Stimulated activated CD4-positive, alpha-beta T cell treated with anti-CD3 and anti-CD28 coated beads, Interleukin-4, amount 100 ng/mL, for 48 hours (primary cell): ENCODE measurements at places on chromosomes 7 and 10.

GRCh38 chr10:34081948-34082347 lies 733.1 kb downstream of the PARD3 start:
- no peak for DNase-seq

DNA sequence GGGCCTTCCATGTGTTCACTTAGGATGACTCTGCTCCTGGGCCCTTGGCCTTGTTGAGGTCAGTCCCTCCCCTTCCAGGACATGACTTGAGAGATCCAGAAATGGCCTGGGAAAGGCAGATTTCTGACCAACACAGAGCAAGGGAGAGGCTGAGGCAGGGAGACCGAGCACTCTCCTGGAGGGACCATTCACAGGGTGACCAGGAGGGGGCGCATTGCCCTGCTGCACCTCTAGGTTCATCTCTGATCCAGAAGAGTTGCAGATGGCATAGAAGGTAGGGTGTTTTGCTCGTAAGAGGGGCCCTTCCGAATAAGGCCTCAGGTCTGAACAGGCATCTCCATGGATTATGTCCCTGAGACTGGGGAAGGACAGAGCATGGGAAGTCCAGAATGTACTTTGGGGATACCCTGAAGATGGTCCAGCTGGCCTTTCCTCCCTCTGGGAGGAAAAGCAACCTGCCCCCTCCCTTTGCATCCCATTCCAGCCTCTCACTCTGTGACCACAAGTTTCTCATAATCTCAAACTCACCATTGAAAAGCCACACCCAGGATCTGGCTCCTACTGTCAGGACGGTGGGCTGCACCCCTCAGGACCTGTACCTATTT lies 6.6 kb downstream of the DMBT1 start:
- DNase-seq = peak; percentile 23

DNA sequence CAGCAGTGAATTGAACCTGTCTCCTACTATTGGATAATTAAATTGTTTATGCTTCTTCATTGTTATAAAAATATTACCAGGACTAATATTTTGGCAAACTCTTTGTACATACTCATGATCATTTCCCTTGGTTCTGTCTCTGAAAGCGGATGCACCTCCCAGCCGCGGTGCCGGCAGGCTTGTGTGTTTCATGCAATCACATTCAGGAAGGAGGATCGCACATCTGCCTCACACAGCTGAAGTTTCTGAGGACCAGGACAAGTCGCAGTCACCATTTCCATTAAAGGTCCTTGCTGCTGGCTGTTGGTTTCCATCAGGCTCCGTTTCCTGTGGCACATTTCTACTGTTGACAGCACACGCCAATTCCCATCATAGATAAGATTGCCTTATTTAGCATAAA lies 117.8 kb upstream of the SHH start:
- DNase-seq = no peak

DNA sequence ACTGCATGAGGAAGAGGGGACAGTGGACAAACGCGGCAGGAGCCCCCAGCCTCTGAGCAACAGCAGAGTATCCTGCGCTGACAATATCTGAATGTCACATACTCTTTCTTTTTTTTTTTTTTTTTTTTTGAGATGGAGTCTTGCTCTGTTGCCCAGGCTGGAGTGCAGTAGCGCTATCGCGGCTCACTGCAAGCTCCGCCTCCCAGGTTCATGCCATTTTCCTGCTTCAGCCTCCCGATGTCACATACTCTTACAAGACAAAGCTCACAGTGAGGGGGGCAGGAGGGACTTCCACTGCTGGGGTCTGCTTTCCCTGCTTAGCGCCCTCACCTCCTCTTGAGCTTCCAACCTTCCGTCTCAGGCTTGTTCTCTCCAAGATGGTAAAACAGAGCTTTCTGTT lies 51.2 kb upstream of the TNS3 start:
- no peak for DNase-seq

DNA sequence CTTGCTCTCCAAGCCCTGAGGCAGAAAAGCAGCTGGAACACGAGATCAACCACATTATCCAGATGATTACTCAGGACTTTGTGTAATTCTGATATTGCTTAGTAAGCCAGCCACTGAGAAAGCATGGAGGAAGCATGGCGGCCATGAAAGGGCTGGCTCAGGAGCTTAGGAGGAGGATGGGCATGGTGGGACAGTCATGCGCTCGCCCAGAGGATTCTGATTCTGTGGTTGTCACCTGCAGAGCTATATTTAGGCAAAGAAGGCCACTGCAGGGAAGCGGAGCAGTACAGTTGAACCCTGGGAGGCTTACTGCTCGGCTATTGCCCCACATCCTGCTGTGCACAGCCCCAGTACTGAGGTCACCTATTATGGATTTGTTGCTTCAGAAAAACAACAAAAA lies 128.8 kb upstream of the DNAJB12 start:
- DNase-seq = no peak
